ENCODE measurements at places on chromosomes 7 and 10.

- no peak for DNase-seq
Measured at GRCh38 chr7:123533929-123534382, 439 bp downstream of the IQUB start.

- DNase-seq = no peak
Measured at GRCh38 chr7:93923296-93923695, 1.8 kb downstream of the GNG11 start.

DNA sequence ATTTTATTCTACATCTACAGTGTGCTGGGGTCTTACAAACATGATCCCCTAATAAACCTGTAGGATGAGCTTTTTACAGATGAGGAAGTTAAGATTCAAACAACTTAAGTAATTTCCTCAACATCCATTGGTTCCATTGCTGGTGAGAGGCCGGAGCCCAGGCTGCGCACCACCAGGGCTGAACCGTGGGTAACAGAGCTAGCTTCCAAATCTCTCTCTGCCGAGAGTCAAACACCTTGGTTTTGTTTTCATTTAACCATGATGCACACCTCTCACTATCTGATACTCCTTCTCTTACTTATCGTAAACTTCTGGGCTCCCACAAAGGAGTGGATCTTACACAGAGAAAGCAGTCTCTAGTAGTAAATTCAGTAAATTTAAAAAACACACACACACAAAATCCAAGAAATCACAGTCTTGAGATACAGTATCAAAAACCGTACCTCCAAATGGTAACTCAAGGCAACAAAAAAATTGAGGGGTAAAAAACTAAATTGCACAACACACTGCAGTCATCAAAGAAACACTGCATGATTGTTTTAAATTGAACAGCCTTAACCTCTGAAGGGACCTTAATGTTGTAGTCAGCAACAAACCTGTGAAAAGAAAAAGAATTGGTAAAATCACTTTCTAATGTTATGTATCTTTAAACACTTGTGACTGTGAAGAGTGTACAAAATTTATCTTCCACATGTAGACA is 20.5 kb downstream of the SGMS1 start:
- DNase-seq = no peak

DNA sequence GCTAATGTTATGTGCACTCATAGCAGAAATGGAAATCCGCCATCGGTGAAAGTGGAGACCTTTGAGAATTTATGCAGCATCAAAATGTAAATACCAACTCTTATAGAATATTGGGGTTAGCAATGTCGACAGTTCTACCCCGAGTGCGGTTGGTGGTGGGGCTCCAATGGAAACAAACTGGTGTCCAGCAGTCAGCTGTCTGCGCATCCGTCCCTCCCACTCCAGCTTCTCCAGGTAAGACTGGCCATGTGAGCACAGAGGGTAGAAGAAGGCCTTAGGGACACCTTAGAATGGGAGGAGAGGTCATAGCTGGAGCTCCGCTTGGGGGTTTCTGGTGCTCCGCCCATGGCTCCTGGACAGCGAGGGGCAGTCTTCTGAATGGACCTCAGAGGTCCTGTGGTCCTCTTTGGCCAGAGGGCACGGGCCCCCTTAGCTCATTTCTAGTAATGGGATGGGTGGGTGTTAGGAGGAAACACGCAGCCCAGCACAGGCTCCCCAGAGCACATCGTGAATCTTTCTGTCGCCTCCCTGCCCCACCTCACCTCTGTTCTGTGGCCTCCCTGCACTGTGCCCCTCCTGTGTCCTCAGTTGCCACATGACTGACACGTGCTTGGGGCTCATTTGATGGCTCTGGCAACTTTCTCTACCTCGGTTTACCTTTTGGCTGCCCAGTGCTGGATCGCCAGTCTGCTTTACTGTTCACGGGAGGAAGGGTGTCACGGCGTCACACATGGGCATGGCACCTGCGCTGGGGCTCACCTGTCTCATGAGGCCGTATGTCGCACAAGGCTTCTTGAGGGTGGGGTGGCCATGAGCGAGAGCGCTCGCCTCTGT is 50.0 kb downstream of the MGMT start:
- DNase-seq = no peak

GRCh38 chr10:45374350-45375052 is 485 bp downstream of the ALOX5 start:
- no peak for DNase-seq

DNA sequence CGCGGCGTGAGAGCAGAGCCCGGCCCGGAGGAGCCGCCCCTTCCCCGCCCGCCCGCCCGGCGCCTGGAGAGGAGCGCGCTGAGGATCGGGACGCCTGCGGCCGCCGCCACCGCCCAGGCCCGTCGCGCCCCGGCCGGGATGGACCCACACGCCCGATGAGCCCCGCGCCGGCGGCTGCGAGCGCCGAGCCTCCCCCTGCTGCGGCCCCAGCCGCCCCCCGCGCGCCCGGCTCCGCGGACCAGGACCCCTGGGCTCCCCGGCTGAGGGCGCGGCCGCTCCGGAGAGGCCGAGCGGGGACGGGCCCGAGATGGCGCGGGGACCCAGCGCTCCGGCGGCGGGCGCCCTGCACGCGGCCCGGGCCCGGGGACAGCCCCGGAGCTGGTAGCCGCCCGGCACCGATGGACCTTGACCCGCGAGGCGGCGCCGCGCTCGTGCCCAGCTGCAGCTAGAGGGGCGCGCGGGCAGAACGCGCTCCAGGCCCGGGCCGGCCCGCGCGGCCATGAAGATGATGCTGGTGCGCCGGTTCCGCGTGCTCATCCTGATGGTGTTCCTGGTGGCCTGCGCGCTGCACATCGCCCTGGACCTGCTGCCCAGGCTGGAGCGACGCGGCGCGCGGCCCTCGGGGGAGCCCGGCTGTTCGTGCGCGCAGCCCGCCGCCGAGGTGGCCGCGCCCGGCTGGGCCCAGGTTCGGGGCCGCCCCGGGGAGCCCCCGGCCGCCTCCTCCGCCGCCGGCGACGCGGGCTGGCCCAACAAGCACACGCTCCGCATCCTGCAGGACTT is 520 bp downstream of the FAM20C start:
- no peak for DNase-seq

DNA sequence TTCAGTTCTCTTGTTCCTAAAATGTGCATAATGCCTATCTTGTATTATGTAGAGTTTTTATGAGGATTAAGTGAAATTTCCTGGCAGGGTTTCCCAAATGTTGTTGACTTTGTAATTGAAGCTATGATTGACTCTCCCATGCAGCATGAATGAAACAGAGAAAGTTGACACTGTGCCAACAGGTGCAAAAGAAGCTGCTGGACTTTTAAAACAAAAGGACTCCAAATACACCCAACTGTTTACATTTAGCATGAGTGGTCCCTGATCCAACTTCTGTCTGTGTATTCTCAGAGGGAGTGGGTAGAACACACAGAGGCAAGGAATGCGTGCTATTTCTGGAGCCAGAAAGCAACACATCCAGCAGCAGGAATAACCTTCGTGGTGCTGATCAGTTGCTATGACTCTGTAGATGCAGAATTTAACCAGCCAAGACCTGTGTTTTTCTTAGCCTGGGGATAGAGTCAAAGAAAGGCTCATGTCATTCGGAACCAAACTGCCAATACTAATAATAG is 14.4 kb upstream of the RBM20 start:
- no peak for DNase-seq

DNA sequence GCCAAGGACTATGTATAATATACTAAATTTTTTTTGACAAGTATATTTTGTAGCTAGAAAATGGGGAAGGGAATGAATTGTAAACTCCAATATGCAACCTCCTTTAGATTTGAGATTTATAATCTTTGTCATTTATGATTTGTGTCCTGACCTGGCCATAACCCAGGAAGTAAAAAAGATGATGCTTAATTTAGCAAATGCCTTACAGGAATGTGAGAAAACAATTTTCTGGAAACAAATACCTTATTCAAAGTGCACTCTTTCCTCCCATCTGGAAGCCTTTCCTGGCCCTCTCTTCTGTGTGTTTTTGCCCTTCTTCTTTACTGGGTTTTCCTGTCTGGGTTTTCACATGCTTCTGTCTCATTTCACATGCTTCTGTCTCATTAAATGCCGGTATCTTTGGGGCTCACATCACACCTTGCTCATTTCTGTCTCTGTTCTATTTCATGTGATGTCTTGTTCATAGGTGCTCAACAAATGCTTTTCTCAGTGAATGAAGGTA is 149.2 kb downstream of the RAPGEF5 start:
- no peak for DNase-seq

DNA sequence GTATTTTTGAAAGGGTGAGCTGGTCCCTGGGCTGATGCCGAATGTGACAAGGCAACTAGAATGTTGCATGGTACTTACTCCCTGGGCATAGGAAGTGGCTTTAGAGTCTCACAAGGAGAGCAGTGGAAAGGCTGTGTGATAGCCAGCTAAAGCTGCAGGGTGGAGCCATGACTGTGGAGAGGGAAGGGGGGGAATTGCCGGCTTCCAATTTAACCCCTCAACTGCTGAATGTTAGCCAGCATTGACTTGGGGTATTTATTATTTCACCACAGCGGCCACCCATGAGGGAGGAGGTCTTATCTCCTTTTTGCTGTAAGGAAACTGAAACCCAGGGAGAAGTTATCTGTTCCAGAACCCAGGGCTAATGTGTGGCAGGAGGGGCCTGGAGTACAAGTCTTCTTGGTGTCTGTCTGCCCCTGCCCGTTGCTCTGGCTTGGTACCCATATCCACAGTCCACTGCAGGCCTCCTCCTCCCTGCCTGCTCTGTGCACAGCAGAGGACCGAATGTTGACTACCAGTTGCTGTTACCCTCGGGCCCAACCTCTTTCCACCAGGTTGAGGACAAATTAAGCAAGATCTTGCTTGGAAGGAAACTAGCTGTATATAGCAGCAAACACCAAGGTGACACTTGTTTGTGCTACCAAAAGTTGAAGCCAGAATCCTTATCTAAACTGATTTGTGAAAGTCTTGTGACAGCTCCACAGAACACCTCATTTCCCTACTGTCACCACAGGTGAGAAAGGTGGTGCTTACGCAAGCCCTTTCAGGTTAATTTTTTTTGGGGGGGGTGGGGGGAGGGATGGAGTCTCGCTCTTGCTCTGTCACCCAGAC is 37.6 kb downstream of the WBP1L start:
- DNase-seq = no peak

GRCh38 chr10:3542185-3542611 is 242.8 kb downstream of the KLF6 start:
- DNase-seq = no peak

GRCh38 chr7:101606498-101606923 is 22.6 kb downstream of the MYL10 start:
- no peak for DNase-seq

- no peak for DNase-seq
Measured at GRCh38 chr10:2951235-2951835, 116.0 kb upstream of the PFKP start.

DNA sequence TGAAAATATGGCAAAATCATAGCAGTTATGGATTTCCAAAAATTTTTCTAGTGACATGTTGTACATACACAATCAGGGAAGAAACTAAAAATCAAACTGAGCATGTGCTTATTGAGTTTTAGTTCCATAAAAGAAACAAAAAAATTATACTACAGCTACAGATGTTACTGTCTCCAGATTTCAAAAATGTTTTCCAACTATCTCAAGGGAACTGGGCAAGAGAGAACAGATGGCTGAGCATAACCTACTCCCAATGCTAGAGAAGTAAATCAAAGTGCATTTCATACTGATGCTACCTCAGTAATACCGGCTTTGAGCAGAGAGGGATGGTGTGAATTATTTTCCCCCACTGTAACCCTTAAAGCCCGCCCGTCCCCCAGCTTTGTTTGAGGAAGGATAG is 40.7 kb upstream of the KMT2C start:
- no peak for DNase-seq

GRCh38 chr10:105837951-105838350 is 1196.9 kb downstream of the SORCS3 start:
- DNase-seq = peak; percentile 37

DNA sequence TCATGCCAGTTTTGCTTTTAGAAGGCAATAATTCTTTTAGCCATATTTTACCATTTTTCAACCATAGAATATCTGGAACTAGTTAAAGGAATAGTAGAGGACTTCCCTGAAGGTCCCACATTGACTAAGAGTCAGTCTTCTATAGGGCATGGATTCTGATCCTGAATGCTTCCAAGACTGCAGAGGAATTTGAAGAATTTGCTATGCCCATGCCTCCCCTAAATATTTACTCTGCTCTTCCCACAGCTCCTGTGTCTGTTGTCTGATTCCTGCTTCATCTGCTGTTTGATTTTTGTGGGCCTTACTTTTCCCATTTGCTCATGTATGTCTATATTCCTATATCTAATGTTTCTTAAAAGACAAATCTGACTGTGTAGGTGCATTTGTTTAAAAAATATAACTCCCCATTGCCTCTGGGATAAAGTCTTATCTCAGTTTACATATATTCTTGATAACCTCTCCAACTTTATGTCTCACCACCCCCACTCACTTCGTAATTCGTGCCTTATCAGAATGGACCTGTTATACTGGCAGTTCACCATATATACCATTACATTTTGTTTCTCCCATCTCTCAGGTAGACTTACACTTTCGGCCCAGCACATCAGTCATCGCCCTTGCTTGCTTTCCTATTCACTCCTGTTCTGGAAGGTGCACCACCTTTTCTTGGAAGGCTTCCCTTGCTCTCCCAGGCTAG is 33.9 kb downstream of the LRRC4 start:
- DNase-seq = no peak

DNA sequence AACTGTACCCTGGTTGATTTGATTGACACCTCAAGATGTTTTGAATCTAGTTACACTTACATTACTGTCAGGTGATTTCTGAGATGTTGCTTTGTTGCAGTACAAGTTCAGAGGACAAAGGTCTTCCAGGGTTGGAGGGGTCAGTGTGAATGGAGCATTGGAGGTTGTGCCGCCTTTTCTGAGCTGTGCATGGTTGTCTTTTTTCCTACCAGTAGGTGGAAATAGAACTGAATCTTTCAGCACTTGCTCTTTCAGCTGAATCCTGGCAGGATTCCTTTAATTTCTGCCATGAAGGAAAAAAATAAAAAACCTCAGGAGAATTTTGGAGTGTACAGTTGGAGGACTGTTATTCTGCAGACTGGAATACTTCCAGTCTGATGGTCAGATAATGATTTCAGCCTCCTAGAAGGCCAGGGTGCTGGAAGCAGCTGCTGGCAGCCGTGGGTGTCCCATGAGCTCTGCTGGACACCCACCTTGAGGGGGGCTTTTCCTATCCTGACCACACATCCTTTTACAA is 82.7 kb downstream of the PLCE1 start:
- DNase-seq = no peak

DNA sequence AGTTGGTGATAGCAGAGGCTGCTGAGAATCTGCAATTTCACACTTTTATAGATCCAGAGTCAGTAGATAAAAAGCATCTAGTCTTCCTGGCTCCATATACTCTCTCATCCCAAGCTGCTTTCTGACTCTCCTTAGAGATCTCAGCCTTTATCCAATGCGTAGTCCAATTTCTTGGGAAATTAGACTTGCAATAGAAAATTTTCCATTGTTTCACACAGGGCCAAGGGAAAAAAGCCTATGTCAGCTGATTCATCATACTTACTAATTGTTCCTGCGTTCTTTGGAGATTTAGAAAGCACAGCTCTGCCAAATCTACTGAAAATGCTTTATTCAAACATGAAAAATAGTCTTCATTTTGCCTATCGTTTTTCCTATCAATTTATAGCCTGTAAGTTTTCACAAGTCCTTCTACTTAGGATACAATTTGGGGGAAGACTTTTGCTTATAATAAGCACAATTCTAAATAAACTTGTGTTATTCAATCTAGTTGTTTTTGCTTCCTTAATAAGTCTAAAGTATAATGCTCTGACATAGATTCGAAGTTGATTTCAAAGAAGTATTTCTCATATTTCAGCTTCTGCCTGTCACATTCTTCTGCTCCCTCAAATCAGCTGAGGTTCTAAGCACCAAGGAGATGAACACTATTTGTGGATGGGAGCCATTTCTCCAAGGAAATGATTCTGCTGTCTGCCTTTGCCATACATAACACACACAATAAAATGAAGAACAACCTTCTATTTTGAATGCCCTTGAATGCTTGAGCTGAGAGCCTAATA is 165.4 kb downstream of the ADAM12 start:
- no peak for DNase-seq

GRCh38 chr10:131841661-131842139 is 59.1 kb upstream of the PPP2R2D start:
- no peak for DNase-seq
